Metanephros (tissue), 2 donors: ENCODE measurements at places on chromosomes 13 and 19. TPM values are rescaled to one million over a fixed set of nuclear protein-coding genes. Genes with fewer than 3 reads are reported as not detected.

Gene SERTM1
- 0.18 TPM for total RNA-seq

Gene UHRF1
- 29.1 TPM for total RNA-seq

Gene DHDH
- 1.4 TPM for total RNA-seq

Gene ICAM5
- 2.2 TPM for total RNA-seq

Gene GRIN3B
- total RNA-seq, result 0.47 TPM
